ENCODE measurements at places on chromosomes 1 and 21.

GRCh38 chr1:172779491-172779890 lies 120.6 kb downstream of the FASLG start:
- peak; percentile 42 for DNase-seq

DNA sequence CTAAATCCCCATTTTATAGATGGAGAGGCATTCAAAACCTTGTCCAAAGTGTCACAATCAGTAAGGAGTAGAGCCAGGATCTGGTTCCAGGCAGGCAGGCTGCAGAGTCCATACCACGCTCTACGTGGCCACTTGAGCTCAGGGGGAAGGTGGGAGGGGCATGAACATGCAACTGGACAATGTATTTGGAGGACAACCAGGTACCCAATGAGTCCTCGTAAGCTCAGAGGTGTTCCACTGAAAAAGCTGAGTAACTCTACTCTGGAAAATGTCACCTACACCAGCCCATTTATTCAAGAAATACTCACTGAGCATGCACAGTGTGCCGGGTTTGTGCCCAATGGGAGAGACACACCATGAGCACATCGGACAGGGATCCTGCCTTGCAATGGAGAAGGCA lies 11.2 kb upstream of the GUCA2B start:
- DNase-seq = no peak

DNA sequence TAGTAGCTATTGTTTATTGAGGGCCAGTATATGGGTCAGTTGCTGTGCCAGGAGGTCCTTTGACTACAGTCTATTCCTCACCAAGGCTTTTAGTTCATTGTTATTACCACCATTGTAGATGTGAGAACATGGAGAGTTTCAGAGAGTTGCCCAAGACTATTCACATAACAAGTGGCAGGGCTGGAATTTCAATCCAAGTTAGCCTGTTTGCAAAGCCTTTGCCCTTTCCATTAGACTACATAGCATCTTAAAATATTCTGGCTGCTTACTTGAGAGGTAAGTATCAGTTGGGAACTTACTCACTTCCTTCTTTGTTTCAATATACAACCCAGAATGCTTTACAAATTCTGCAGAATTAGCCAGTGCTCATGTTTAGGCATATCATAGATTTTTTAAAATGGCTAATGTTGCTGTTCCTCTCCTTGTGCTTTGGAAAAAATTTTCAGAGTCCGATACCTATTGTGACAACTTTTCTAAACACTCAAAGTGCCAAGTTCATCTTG lies 141.2 kb downstream of the FGGY start:
- no peak for DNase-seq

DNA sequence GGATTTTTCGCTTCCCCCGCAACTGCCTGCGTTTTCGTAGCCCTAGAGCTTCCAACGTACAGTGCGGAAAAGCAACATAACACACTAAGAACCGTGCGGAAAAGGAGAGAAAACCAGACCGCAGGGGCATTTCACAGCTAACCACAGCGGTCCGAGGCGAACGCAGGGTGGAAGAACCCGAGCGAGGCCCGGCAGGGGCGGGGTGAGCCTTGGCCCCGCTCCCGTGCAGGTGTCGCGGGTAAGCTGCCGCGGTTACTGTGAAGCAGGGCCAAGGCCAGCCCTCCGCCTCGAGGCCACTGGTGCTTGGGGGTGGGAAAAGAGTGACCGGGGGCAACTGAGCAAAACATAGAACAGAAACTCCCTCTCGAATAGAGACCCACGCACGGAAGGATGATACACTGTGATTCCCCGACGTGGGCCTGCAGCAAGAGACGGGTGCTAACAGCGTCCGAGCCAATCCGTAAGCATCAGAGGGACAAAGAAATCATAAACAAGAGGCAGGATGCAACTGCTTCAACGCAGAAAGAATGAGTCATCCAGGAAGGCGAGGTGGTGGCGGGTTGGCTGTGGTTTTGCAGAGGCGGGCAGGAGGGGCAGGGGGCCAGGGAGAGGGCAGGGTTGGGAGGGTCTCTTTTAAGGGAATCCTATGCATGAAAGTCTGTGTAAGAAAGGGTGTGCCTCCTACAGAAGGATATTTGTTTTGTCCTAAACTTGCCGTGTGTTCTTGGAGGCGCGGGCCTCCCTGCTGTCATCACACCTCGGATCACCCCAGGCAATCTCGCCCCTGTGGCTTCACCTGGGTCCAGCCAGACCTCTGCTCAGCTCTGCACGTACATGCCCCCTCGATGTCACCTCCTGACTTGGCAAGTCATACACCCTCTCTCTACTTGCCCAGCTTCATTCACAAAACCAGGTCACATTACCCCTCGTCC lies 7.3 kb downstream of the GNG4 start:
- DNase-seq = peak; percentile 67

- DNase-seq = no peak
These were observed 2.9 kb upstream of the FCMR start for GRCh38 chr1:206924592-206925105.

- DNase-seq = peak; percentile 5
These were observed 744 bp downstream of the ZNF670 start for GRCh38 chr1:247077876-247078257.

- DNase-seq = peak; percentile 90
These were observed 100.0 kb upstream of the HNRNPU start for GRCh38 chr1:244964112-244964971.

Measured in IMR-90 (cell line).